Activated CD4-positive, alpha-beta T cell treated with anti-CD3 and anti-CD28 coated beads, Interleukin-2, amount 50 U/mL, for 1 hour (primary cell): ENCODE measurements at places on chromosomes 4 and X.

- no peak for DNase-seq
These were observed 50.2 kb upstream of the C1GALT1C1 start for GRCh38 chrX:120680090-120680489.

DNA sequence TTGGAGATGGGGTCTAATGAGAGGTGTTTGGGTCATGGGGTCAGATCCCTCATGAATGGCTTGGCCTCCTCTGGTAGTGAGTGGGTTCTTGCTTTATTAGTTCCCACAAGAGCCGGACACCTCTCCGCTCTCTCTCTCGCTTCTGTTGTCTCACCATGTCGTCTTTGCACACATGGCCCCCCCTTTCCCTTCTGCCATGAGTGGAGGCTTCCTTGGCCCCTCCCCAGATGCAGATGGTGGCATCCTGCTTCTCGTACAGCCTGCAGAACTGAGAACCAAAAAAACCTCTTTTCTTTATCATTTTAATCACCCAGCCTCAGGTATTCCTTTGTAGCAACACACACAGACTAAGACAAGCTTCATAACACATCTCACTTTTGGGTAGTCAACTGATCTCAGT, 49.6 kb upstream of the SPRY1 start:
- DNase-seq = no peak

- no peak for DNase-seq
These were observed 20.1 kb downstream of the HMX1 start for GRCh38 chr4:8851321-8852117.

- no peak for DNase-seq
These were observed 121.3 kb upstream of the AMOT start for GRCh38 chrX:112961981-112962380.
